ENCODE measurements at places on chromosomes 6 and 20.

- no peak for DNase-seq
Observed at GRCh38 chr6:3571836-3572235, 115.0 kb upstream of the SLC22A23 start.

DNA sequence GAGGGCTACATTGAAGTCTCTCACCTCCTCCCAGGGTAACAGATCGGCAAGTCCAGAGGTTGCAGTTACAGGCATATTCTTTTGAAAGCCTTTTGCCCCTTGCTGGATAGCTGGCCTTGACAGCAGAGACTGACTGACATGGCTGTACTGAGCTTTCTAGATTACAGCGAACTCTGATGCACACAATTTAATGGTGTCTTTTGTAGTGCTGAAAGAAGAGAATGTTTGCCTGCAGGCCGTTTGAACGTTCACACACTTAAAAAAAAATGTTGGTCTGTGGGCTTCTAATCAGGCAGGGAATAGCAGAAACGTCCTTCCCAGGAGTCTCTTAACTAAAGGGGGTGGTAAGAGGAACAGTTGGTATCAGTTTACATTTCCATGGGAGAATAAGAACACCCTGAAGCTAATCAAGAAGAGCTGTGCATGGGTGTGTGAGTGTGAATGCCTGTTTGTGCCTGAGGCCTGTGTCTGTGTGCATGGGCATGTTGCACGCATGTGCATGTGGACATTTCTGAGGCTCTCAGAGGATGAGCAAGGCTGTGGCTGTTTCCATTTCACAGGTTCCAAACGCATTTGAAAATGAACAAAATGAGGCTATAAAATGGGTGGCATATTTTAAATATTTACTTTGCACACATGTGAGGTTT lies 213.9 kb upstream of the SSTR4 start:
- DNase-seq: no peak

- DNase-seq: no peak
Observed at GRCh38 chr6:22642254-22642653, 72.9 kb downstream of the HDGFL1 start.

- DNase-seq: no peak
Observed at GRCh38 chr6:87908978-87909811, 138.4 kb upstream of the SPACA1 start.

- DNase-seq: no peak
Observed at GRCh38 chr6:100126790-100127484, 132.9 kb upstream of the MCHR2 start.

DNA sequence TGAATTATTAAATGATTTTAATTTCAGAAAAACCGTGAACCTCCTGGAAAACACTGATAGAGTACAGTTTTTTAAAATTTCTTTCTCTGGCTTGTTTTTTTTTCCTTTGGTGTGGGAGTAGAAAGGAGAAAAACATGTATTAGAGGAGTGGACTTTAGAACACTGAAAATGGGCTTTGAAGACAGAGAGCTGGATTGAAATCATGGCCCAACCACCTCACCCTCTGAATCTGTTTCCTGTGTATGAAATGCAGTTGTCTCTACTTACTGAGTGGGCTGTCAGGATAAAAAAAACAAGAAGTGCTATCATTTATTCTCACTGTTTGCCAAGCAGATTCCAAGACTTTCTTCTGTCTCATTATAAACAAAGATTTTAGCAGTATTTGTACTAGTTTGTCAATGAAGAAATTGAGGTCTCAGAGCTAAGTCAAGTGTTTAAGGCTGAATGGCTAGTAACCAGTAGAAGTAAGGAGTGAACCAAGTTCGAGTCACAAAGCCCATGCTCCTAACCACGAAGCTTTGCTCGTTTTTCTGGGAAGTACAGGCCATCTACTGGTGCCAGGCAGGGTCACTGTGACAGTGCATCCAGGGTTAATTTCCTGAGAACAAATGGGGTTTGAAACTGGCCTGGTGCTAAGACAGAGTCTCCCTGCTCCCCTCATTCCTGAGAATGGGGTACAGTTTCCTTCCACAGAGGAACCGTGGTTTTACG lies 256.4 kb downstream of the TMEM242 start:
- DNase-seq: no peak

GRCh38 chr20:1526310-1526709 lies 31.2 kb downstream of the SIRPD start:
- DNase-seq: no peak

DNA sequence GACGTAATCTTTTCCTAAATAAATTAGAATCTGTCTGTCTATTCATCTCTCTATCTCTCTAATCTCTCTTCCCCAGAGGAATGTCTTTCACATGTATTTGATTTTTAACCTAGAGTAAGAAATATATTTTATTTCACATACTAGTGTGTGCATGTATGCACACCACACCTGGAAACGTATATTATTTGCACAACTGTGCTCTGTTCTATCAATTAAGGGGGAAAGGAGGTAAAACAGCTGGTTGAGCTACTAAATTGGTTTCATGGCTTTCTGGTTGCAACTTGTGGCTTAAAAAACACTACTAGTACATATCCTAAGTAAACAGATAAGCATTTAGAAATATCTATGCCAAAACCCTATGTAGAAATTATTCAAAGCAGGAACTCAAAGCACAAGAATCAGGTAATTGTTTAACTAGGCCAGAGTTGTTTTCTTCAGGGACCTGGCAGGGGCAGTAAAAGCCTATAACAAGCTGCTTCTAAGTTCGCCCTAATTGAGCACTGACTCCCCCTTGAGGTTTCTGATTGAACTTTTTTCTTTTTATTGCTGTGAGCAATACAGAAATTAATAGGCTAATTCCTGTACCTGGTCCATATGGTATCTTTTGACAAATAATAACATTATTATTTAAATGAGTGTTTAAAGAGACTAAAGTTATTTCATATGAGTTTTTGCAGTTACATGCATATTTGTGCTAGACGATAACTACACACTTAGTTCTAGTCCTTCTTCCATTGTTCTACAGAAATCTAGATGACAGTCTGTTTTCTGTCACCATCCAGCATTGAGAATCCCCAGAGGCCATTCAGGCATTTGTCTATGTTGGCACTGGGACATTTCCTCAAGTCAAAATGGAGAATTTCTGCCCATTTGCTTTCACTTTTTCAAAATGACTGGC lies 88.6 kb downstream of the MCHR2 start:
- no peak for DNase-seq

GRCh38 chr6:20680697-20681165 lies 146.5 kb downstream of the CDKAL1 start:
- DNase-seq: no peak

DNA sequence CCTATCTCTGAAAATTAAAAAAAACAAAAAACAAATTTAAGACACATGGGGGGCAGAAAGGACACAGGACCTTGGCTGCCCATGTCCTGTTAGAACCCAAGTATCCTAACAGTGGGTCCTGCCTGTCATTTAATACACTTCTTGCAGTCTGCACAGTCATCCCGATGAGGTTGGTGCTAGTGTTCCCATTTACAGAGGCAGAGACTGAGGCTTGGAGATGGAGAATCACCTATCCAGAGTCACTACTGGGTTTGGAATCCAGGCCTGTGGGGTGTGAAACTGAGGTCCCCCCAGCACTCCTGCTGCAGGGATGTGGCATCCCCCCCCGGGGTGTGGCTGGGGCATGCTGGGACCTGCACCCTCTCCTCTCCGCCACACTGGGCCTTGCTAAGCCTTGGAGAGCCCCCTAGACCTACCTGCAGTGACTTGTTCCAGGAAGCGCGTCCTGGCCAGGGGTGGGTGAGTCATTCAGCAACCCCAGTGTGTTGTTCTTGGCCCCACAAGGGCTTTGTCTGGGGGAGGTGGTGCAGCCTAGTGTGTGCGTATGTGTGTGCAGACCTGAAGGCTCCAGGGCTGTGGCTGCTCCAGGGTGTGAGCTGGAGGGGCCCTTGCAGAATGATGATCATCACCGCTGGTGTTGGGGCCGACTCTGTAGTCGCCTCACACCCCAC lies 49.7 kb downstream of the BCAS4 start:
- peak; percentile 4 for DNase-seq

GRCh38 chr20:31704225-31705119 lies 18.2 kb downstream of the BCL2L1 start:
- DNase-seq: no peak

DNA sequence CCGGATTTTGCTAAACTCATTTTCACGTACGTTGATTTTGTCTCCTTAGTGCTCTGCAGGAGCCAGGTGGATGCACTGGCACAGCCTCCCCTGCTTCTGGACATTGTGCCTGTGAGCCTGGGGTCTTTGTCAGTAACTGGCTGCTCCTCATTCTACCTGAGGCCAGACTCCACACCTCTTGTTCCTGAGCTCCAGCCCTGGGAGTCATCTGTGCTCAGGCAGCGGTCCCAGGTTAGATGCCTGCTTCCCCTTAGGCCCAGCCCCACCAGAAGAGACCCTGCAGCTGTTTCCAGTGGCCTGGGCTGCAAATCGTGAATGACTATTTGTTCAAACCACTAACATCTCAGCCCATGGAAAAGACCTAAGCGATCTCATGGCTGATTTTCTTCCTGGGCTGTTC lies 129.1 kb downstream of the ERMARD start:
- DNase-seq: no peak

- no peak for DNase-seq
Observed at GRCh38 chr6:53864781-53865180, 70.0 kb downstream of the LRRC1 start.

GRCh38 chr6:18023891-18024290 lies 36.5 kb upstream of the KIF13A start:
- DNase-seq: no peak

DNA sequence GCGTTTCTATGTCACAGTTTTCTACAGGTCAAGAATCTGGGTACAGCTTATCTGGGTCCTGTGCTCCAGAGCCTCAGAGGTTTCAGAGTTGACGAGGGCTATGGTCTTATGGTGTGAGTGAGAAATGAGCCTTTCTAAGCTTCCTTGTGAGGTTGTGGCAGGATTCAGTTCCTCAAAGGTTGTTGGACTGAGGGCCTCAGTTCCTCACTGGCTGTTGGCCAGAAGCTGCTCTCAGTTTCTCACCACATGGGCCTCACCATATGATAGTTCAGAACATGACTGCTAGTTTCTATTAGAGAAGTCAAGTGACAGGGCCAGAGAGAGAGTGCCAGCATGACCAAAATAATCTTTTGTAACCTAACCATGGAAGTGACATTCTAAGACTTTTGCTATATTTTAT lies 96.1 kb downstream of the NUS1 start:
- no peak for DNase-seq

DNA sequence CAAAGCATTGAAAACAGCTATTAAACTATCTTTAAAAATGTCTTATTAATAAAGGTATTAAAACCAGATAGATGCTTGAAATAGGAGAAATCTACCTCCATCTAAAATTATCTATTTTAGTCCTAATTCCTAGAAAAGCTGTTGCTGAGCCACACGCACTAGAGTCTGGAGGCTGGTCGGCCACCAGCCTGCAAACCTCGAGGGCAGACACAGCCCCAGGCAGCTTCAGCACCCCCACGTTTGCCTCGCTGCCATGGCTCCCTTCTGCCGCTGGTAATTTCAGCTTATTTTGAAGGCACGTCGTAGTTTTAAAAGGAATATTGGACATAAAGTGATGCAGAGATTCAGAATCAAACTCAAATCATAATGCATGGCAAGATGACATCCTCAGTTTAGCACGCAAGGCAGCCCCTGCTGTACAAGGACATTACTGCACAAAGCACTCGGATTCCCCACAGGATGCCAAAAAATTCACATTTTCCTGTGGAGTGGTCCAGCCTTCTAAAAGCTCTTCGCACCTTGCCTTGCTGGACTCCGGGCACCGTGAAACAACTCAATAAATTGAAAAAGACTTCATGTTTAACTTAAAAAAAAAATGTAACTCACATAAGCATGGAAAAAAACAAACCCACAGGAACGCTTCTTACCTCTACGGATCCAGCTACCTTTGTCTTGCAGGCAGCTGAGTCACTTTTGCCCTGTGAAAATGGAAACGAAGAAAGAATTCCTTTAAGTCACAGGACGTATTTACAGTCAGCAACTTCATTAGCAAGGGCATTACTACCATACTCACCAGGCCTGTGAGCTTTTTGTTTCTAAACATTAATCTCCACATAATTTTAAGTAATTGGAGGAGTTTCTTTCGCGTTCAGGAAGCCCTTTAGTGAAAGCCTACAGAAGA lies 143.4 kb upstream of the RPS6KA2 start:
- DNase-seq: no peak

- no peak for DNase-seq
Observed at GRCh38 chr6:137190583-137191094, 17.2 kb upstream of the IL22RA2 start.

DNA sequence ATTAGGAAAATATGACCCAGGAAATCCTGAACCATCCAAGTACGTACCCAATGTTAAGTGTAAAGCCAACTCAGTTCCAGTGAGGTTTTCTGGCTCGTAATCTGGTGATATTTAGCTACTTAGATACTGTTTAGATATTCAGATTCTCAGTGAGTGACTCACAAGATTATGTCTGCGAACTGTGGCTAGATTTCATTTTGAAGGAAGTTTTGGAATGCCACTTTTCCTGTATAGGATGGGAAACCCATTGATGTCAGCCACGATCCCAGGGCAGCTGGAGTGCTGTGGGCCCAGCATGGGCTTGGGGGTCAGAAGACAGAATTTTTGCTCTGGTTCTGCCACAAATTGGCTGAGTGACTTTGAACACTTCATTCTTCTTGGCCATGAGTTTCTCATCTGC lies 76.3 kb downstream of the TMEM170B start:
- DNase-seq: no peak

GRCh38 chr6:117729613-117730012 lies 54.3 kb downstream of the NUS1 start:
- no peak for DNase-seq

DNA sequence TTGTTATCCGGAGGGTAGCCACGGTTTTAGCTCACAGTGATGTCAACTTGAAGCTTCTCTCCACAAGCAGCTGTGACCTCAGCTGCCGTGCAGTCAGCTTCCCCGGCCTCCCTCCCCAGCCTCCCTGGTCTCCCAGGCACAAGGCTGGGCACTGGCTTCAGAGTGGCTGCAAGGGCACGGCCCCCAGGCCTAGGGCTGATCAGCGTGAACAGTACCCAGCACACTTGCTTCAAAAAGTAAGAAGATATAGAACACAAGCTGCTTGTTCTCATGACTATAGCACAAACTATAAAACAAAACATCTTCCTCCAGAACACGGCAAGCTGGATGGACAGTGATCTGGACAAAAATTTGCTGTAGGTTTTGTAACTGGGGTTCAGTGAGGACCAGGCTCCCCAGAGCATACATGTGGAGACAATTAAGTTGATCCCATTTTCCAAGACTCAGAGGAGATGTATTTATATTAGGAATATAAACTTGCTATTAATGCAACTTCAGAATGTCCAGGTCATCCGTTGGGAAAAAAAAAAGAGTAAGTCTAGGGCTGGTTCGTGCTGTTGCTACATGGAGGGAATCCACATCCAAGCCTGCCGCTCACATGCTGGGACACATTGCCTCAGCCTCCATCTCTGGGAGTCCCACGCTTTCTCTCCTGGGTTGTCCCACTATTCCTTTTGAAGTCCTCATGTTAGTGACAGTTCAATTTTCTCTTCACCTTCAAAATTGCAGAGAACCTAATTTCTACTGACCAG lies 199.4 kb upstream of the THBS2 start:
- no peak for DNase-seq
